ENCODE measurements at places on chromosomes 3 and 15.

DNA sequence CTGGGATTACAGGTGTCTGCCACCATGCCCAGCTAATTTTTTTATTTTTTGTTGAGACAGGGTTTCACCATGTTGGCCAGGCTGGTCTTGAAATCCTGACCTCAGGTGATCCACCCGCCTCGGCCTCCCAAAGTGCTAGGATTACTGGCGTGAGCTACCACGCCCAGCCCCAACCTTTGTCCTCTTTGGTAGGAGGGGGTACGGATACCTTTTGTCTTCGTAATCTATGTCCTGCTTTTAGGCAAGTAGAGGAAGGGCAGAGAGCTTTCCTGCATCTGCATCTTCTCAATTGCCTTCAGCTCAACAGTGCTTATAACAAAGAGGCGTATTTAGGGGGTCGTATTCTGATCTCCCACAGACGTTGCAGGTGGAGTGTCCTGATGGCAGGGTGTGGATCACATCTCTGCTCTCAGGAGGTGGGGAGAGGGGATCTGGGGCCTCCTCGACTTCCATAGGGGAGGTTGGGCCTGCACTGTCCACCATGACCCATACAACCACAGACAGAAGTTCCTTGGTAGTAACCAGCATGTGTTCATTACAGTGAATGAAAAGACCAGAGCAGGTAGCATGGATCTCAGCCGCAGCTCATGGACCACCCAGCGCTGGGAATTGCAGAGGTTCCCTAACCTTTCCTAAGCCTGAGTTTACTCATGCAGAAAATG lies 21.4 kb upstream of the KCTD6 start:
- no peaks in the 10 kb centered on the region for H3K36me3 ChIP-seq
- H3K4me3 ChIP-seq: no peak overlapping the region
- H3K27me3 ChIP-seq: no peaks in the 10 kb centered on the region
- peaks cover 19% of the 10 kb centered on the region for H3K4me1 ChIP-seq
- peak overlapping the region; percentile 40 for H3K27ac ChIP-seq

GRCh38 chr3:85801955-85802354 lies 843.2 kb downstream of the CADM2 start:
- H3K36me3 ChIP-seq: no peaks in the 10 kb centered on the region
- H3K4me3 ChIP-seq: no peak overlapping the region
- no peaks in the 10 kb centered on the region for H3K27me3 ChIP-seq
- H3K27ac ChIP-seq: no peak overlapping the region

GRCh38 chr3:107456501-107456900 lies 66.3 kb upstream of the BBX start:
- no peak overlapping the region for H3K27ac ChIP-seq
- DNase-seq: no peak
- H3K27me3 ChIP-seq: no peaks in the 10 kb centered on the region
- H3K4me3 ChIP-seq: no peak overlapping the region

DNA sequence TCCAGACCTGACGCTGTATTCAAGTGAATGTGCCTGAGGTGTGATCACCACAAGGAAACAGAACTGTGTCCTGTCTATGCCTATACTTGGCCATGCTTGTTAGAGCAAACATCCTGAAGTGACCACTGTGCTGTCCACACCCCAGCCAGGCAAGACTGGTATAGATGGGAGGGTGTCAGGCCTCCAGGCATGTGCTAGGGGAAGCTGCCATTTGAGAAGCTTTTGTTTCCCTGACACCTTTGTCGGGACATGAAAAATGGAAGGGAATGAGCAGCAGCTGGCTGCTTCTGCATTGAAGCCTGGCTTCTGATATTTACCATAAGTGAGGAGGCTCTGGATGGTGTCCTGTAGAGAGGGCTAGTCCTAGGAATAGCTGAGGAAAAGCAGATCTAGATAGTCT lies 106.2 kb downstream of the CPNE4 start:
- DNase-seq: no peak
- no peaks in the 10 kb centered on the region for H3K27me3 ChIP-seq
- H3K4me3 ChIP-seq: no peak overlapping the region
- H3K36me3 ChIP-seq: no peaks in the 10 kb centered on the region
- no peak overlapping the region for H3K27ac ChIP-seq

DNA sequence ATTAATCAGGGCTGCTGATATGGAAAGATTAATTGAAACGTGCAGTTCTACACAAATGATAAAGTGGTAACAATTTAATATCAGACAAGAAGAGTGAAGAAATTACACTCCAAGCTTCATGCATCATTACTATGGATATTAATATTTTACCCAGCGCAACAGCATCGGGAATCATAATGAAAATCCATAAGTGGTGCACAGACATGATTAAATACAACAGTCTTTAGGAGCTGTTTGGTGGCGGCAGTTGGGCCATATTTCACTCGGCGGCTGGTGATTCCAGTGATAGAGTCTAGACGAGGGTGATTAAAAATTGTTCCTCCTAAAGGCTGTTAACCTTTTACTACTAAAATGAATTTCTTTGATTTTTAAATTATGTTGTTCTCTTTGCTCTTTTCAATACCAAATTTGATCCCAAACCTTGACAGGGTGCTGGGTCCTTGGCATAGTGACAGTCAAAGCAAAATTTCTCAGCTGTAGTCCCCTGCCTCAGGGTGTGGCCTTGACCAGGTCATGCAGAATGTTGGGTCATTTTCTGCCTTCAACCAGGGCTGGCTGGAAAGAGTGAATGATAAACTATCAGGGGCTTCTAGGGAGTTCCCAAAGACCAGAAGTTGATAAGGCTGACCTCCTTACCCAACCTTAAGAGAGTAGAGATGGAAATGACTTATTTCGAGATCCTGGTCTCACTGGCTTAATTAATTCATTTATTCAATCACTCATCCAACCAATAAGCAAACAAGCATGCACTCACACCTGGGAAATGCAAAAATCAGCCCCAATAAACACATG lies 392.0 kb downstream of the IL20RB start:
- DNase-seq: no peak
- no peak overlapping the region for H3K4me3 ChIP-seq
- H3K36me3 ChIP-seq: no peaks in the 10 kb centered on the region
- no peak overlapping the region for H3K27ac ChIP-seq

All from osteoblast (primary cell).